T-helper 17 cell (primary cell): ENCODE measurements at places on chromosomes 13 and 19.

DNA sequence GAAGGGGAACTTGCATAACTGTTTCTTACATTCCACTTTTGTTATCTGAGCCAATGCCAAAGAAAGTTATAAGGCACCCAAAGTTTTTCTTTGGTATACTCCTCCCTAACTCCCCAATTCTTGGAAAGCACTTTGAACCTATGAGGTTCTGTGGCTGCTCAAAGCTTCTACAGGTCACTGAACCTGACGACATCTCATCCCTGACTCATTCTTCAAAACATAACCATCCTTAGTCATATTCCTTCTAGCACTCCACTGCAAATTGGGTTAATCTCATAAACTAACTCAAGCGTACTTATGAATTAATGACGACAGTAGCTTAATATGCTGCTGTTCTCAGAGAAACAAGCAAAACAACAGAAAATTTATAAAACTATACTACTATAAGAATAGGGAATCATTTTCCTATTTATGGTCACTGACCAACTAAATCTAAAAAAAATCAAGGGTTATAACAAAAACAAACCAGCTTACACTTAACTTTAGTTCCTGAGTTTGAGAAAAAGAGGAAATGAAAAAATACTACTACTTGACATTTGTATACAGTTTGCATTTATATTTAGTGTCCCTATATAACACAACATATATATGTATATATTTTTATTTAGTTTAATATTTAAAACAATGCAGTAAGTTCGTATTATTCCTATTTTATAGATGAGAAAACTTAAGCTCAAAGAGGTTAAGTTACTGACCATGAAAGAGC is 69.1 kb downstream of the CAB39L start:
- no peaks in the 10 kb centered on the region for H3K27me3 ChIP-seq
- H3K27ac ChIP-seq: no peak overlapping the region
- no peak overlapping the region for H3K4me3 ChIP-seq
- peaks cover 2% of the 10 kb centered on the region for H3K36me3 ChIP-seq
- DNase-seq: no peak

DNA sequence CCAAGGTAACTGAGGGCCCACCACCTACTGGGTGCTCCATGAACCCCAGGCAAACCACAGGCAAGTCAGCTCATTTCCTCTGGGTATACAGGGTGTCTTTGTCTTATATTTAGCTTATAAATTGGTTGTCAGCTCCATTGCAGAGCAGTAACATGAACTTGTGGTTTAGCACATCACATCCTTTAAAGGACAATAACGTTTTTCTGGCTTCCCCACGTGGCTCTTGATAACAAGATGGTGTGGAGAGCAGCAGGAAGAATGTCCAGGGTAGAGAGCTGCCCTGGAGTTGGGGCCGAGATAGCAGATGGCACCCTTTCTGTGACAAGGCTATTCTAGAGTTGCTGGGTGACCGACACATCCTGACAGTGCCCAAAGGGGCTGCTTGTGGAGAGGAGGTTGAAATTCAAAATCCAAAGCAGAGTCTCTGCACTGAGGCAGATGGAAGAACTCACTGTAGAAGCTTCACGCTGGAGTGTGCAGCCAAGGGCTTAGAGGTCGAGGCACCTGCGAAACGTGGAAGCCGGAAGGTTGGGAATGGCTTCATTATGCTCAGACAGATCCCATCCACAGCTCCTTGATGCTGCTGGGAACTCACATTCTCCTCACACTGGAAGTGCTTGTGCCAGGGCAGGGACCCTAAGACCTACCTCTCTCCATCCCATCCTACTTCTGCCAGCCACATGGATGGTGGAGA is 133.0 kb upstream of the FRY start:
- peaks cover 4% of the 10 kb centered on the region for H3K36me3 ChIP-seq
- peak overlapping the region; percentile 68 for H3K4me3 ChIP-seq
- DNase-seq: no peak
- H3K27me3 ChIP-seq: no peaks in the 10 kb centered on the region

- DNase-seq: peak; percentile 95
- peak within 1 kb of the TSS; percentile 94 for H3K27ac ChIP-seq
- H3K4me3 ChIP-seq: peak within 1 kb of the TSS; percentile 92
- H3K36me3 ChIP-seq: no peaks in the 10 kb centered on the region
- no peaks in the 10 kb centered on the region for H3K27me3 ChIP-seq
These were observed at the start of gene KXD1 for GRCh38 chr19:18557411-18558201. TSS of gene KXD1 (plus strand) at chr19:18557870. CDS start at chr19:18562057, 4,187 bp downstream.

DNA sequence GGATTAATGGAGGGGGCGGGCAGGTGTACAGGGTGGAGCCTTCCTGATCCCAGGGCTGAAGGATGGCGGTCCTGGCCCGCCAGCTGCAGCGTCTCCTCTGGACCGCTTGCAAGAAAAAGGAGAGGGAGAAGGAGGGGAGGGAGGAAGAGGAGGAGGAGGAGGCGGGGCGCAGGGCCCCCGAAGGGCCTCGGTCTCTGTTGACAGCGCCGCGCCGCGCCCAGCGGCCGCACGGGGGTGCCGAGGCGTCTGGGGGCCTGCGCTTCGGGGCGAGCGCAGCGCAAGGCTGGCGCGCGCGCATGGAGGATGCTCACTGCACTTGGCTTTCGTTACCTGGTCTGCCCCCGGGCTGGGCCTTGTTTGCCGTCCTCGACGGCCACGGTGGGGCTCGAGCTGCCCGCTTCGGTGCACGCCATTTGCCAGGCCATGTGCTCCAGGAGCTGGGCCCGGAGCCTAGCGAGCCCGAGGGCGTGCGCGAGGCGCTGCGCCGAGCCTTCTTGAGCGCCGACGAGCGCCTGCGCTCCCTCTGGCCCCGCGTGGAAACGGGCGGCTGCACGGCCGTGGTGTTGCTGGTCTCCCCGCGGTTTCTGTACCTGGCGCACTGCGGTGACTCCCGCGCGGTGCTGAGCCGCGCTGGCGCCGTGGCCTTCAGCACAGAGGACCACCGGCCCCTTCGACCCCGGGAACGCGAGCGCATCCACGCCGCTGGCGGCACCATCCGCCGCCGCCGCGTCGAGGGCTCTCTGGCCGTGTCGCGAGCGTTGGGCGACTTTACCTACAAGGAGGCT is at the start of gene PPM1N:
Gene PPM1N, plus strand, starts transcription at position 33 of the 785 bp plus-strand sequence. Its CDS starts 30 bp downstream, at position 63.
- peaks cover 2% of the 10 kb centered on the region for H3K36me3 ChIP-seq
- peak within 1 kb of the TSS; percentile 95 for H3K4me3 ChIP-seq
- H3K4me1 ChIP-seq: peaks cover 33% of the 10 kb centered on the region
- peak; percentile 55 for DNase-seq
- peak within 1 kb of the TSS; percentile 67 for H3K27ac ChIP-seq
- H3K27me3 ChIP-seq: peaks cover 4% of the 10 kb centered on the region

- DNase-seq: no peak
- H3K4me3 ChIP-seq: no peak overlapping the region
- no peaks in the 10 kb centered on the region for H3K36me3 ChIP-seq
- H3K4me1 ChIP-seq: no peaks in the 10 kb centered on the region
- H3K27me3 ChIP-seq: no peaks in the 10 kb centered on the region
These were observed 135.3 kb downstream of the RFC3 start for GRCh38 chr13:33953203-33953602.

DNA sequence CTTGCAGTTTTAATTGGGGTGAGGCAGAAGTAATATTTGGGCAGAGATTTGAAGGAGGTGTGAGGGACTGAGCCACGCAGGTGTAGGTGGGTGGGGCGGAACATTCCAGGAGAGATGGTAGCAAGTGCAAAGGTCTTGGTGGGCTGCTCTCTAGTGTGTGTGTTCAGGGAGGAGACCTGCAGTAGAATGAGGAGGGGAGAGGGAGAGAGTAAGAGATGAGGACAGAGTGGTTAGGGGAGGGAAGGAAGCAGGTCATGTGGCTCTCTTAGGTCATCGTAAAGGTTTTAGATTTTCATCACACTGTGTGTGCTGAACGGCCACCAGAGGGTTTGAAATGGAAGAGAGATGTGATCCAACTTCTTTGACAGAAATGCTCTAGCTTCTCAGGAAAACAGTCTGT is 33.5 kb downstream of the WASF3 start:
- no peak overlapping the region for H3K27ac ChIP-seq
- peaks cover 28% of the 10 kb centered on the region for H3K27me3 ChIP-seq
- H3K4me3 ChIP-seq: no peak overlapping the region
- no peaks in the 10 kb centered on the region for H3K36me3 ChIP-seq
- H3K4me1 ChIP-seq: no peaks in the 10 kb centered on the region

- H3K4me3 ChIP-seq: peak overlapping the region; percentile 92
- no peaks in the 10 kb centered on the region for H3K36me3 ChIP-seq
These were observed 329 bp upstream of the ZNF439 start for GRCh38 chr19:11848200-11848593.

- peaks cover 2% of the 10 kb centered on the region for H3K4me1 ChIP-seq
- no peak for DNase-seq
- H3K4me3 ChIP-seq: no peak overlapping the region
- H3K36me3 ChIP-seq: no peaks in the 10 kb centered on the region
- H3K27ac ChIP-seq: no peak overlapping the region
These were observed 94.0 kb downstream of the SLC10A2 start for GRCh38 chr13:102972191-102972590.

DNA sequence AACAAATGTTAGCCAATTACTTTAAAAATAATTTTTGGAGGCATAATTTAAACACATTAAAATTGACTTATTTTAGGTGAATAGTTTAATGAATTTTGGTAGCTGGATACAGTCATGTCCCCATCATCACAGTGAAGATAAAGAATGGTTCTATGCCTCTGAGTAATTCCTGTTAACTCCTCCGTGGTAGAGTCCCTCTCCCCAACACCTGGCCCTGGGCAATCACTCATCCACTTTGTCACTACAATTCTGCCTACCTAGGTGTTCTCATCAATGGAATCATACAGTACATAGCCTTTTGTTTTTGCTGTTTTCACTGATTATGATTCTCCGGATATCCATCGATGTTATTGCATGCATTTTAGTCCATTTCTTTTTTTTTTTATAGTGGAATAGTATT is 55.6 kb downstream of the ING1 start:
- no peak for DNase-seq
- H3K27me3 ChIP-seq: peaks cover 39% of the 10 kb centered on the region
- H3K4me1 ChIP-seq: no peaks in the 10 kb centered on the region
- no peak overlapping the region for H3K4me3 ChIP-seq
- no peak overlapping the region for H3K27ac ChIP-seq
- H3K36me3 ChIP-seq: no peaks in the 10 kb centered on the region

- DNase-seq: no peak
- H3K4me1 ChIP-seq: no peaks in the 10 kb centered on the region
- H3K36me3 ChIP-seq: no peaks in the 10 kb centered on the region
- no peak overlapping the region for H3K4me3 ChIP-seq
These were observed 543.0 kb downstream of the GPC6 start for GRCh38 chr13:93769607-93770006.

GRCh38 chr13:110359840-110360301 is 52.8 kb downstream of the COL4A2 start:
- no peaks in the 10 kb centered on the region for H3K36me3 ChIP-seq
- no peaks in the 10 kb centered on the region for H3K4me1 ChIP-seq

DNA sequence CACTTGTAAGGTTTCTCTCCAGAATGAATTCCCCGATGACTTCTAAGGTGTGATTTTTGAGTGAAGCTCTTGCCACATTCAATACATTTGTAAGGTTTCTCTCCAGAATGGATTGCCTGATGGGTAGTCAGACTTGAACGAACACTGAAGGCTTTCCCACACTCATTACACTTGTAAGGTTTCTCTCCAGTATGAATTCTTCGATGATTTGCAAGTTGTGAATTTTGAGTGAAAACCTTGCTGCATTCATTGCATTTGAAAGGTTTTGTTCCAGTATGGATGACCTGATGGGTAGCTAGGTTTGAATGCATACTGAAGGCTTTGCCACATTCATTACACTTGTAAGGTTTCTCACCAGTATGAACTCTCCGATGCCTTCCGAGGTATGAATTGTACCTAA is 24.3 kb downstream of the ERVV-2 start:
- H3K27ac ChIP-seq: no peak overlapping the region
- no peak overlapping the region for H3K4me3 ChIP-seq
- H3K36me3 ChIP-seq: peaks cover 10% of the 10 kb centered on the region
- DNase-seq: no peak
- H3K27me3 ChIP-seq: no peaks in the 10 kb centered on the region
- H3K4me1 ChIP-seq: no peaks in the 10 kb centered on the region

- no peak overlapping the region for H3K4me3 ChIP-seq
- no peaks in the 10 kb centered on the region for H3K4me1 ChIP-seq
- DNase-seq: no peak
- H3K27me3 ChIP-seq: no peaks in the 10 kb centered on the region
- no peaks in the 10 kb centered on the region for H3K36me3 ChIP-seq
- no peak overlapping the region for H3K27ac ChIP-seq
These were observed 1584.2 kb upstream of the SLC10A2 start for GRCh38 chr13:104650431-104650830.

DNA sequence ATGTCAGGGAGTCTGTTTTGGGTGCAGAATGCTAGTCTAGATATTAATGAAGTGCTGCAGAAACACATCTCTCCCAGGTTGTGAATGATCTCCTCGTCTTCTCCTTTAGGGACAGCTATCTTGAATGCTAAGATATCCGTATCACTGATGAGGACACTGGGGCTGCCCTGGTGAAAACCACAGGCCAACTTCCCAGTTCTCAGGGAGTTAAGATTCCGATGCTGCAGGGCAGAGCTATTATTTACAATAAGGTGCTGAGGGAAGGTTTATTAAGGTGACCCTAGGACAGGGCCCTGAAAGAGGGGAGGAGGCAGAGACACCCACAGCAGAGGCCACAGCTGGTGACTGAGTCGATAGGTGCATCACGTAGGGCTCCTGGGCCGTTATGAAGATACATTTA is 66.1 kb downstream of the TNFRSF19 start:
- peaks cover 2% of the 10 kb centered on the region for H3K4me1 ChIP-seq
- DNase-seq: no peak
- H3K4me3 ChIP-seq: no peak overlapping the region
- no peak overlapping the region for H3K27ac ChIP-seq
- no peaks in the 10 kb centered on the region for H3K36me3 ChIP-seq
